ENCODE measurements at places on chromosomes 7 and 10. TPM values are rescaled to one million over a fixed set of nuclear protein-coding genes. Genes with fewer than 3 reads are reported as not detected.

GRCh38 chr10:14306190-14306589 is 24.5 kb downstream of the FRMD4A start:
- no peak for DNase-seq

DNA sequence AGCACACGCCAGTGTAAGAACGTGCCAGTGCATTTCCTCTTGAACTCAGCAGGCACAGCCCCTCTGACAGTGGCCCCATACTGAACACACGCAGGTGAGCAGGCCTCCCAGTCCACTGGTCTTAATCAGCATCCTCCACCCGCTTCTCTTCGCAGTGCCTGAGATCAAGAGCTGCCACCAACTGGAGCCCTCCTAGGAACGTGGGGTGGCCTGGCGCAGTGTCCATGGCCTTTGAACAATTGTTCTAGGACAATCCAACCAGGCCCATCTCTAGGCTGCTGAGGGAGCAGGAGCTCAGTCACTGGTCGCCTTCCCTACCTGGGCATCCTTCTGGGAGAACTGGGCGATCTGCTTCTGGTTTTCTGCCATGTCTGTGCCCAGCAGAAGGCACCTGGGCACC is 15.2 kb downstream of the PYROXD2 start:
- no peak for DNase-seq

DNA sequence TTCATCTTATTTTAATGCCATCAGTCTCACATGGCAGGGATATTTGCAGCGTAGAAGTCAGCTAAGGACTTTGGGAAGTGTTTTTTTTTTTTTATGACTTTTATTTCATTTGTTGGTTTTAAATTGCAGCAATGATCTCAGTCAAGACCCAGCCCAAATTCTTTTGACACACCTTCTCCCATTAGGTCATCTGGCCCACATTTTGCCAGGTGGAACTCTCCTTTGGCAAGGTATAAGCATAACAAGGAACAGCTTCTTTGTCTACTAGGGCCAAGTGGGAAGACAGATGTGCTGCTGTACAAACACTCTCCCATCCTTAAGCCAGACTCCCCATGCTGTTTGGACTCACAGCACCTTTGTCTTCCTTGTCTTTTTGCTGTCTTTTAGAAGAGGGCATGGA is 41.8 kb downstream of the PLEKHA8 start:
- no peak for DNase-seq

GRCh38 chr7:135179321-135179925 is 8.9 kb upstream of the CYREN start:
- no peak for DNase-seq

HTR5A gene
- polyA plus RNA-seq, result not detected

- no peak for DNase-seq
Observed at GRCh38 chr7:155710530-155710929, 66.1 kb downstream of the RBM33 start.
